ENCODE measurements at places on chromosomes 13 and 19. TPM values are rescaled to one million over a fixed set of nuclear protein-coding genes. Genes with fewer than 3 reads are reported as not detected.

The ANGPTL8 gene
- total RNA-seq, result not detected

The NBEA gene
- 6.9 TPM for total RNA-seq

GRCh38 chr13:71417205-71417604, 449.8 kb downstream of the DACH1 start:
- DNase-seq, result no peak

DNA sequence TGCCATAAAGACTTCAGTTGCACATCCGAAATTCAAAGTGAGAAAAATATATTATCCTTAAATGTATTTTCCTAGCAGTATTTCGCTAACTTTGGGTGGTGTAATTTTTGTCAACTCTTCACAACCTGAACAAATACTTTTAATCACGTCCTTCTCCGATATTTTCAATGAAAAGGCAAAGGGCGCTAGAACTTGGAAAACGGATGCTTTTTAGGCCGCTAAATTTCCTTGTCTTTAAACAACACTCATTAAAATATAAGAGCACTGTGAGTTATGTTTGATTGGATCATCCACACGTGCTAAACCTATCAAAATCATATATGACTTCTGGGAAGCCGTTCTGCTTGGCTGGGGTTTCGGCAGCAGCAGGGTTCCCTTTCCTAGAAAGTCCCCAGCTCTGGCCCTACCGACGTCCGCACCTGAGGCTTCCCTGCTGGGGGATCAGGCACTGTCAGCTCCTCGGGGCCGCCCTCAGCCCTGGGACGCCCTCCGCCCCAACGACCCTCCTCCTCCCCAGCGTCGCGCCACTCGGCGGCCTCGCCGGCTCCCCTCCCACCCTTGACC, 462 bp upstream of the MPHOSPH8 start:
- DNase-seq, result no peak

DNA sequence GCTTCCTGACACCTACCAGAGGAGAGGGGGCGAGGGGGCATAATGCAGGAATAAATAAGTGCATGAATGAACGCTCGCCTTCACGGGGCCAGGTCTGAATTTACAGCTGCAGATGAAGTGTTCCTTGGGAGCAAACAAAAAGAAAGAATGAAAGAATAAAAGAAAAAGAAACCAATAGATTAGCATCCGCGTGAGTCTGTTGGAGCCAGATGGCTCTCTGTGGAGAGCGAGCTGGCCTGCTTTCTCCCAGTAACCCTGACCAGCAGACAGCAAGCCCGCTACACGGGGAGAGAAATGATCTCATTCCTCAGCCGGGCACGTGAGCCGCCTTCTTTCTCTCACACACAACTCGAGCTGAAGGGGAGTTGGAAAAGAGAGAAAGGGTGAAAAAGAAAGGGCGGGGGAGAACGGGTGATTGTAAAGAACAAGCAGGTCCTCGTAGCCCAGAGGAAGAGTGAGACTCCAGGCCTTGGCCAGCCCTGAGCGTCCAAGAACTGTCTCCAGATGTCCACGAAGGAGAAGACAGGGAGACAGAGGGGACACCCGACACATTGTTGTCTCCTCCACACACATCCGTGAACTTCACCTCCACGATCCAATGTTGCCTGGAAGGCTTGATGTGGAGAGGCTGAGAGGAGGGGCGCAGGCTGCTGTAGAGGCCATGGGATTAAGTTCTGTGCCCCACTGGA, 81.4 kb downstream of the RNASEH2B start:
- DNase-seq, result peak; percentile 70

- DNase-seq, result peak; percentile 67
Observed at GRCh38 chr19:58009666-58010301, 7.2 kb upstream of the ZNF606 start.

GRCh38 chr13:45401314-45401713, 16.9 kb downstream of the SLC25A30 start:
- no peak for DNase-seq

DNA sequence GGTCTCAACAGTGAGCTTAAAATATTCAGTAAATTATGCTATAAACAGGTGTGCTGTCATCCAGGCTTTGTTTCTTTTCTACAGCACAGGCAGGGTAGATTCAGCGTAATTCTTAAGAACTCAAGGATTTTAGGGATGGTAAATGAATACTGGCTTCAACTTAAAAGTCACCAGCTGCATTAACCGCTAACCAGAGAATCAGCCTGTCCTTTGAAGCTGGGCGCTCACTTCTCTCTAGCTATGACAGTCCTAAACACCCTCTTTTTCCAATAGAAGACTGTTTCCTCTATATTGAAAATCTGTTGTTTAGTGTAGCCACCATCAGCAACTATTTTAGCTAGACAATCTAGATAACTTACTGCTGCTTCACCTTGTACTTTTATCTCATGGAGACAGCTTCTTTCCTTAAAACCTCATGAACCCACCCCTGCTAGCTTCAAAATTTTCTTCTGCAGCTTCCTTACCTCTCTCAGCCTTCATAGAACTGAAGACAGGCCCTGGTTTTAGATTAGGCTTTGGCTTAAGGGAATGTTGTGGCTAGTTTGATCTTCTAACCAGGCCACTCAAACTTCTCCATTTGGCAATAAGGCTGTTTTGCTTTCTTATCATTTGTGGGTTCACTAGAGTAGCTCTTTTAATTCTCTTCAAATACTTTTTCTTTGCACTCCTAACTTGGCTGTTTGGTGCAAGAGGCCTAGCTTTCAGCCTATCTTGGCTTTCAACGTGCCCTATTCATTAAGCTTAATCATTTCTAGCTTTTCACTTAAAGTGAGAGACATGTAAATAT, 89.5 kb downstream of the USP12 start:
- DNase-seq, result peak; percentile 48

Measured in fibroblast of the aortic adventitia (primary cell).